Ovary (tissue), 10 donors: ENCODE measurements at places on chromosomes 6 and 20. TPM values are rescaled to one million over a fixed set of nuclear protein-coding genes. Genes with fewer than 3 reads are reported as not detected.

- no peak for DNase-seq
- H3K27me3 ChIP-seq: no peaks in the 10 kb centered on the region
- no peaks in the 10 kb centered on the region for H3K36me3 ChIP-seq
Observed at GRCh38 chr20:2164966-2165365, 63.3 kb downstream of the STK35 start.

DNA sequence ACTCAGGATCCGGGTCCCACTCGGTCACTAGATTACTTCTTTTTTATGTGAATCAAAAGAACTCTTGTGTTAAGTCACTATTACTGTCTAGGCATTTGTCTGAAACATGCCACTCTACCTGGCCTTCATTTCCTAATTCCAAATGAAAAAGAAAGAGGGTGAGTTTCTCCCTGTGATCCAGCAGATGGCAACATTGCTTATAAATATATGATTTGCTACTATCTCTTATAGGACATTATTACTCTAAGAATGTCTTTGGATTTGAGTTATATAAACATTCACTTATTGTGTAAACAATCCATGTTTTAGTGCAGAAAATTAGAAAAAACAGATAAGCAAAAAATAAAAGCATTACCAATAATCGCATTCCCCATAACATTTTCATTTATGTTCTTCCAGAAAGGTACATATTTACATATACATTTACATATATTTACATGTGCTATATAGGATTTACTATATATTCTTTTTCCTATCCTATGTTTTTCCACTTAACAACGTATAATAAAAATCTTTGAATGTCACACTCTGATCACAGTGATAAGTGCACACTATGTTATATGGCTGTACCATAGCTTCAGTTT, 66.9 kb downstream of the FAXC start:
- H3K27ac ChIP-seq: no peak overlapping the region
- H3K4me3 ChIP-seq: no peak overlapping the region
- no peaks in the 10 kb centered on the region for H3K36me3 ChIP-seq
- H3K4me1 ChIP-seq: no peaks in the 10 kb centered on the region
- DNase-seq: no peak

DNA sequence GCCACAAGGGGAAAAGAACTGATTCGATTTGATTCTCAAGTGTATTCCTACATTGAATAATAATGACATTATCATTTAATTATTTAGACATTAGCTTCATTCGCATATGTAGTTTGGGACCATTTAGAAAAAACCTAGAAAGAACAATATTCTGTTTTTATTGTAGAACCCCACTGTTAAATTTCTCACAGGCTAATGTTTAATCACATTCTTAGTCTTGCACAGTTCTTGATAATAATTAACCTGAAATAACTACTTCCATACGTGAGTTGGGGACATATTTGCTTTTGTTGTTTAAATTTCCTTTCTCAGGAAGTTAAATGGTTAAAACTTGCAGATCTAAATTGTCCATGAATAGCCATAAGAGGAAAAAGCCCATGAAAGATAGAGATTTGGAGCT, 275.2 kb downstream of the TFAP2B start:
- no peak overlapping the region for H3K27ac ChIP-seq
- no peaks in the 10 kb centered on the region for H3K27me3 ChIP-seq
- no peaks in the 10 kb centered on the region for H3K36me3 ChIP-seq
- H3K4me3 ChIP-seq: no peak overlapping the region

DNA sequence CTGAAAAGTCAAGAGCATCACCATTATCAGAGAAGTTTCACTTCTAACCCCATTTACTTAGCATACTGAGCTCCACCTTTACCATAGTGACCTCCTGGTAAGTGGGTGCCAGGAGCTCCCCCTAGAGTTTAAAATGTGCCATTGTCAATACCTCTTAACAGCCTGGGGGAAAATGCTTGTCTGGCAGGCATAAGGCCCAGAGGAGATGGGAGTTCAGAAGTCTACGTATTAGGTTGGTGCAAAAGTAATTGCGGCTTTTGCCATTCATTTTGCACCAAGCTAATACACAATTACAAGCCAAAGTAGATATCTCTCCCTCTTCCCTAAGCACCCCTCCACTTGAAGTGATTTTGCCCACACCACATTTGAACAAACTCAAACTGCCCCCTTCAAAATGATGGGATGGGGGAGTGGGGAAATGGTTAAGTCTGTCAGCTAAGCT, 919.0 kb downstream of the KIF16B start:
- no peak overlapping the region for H3K27ac ChIP-seq
- H3K27me3 ChIP-seq: no peaks in the 10 kb centered on the region
- no peaks in the 10 kb centered on the region for H3K4me1 ChIP-seq
- no peaks in the 10 kb centered on the region for H3K36me3 ChIP-seq
- no peak overlapping the region for H3K4me3 ChIP-seq
- DNase-seq: no peak

GRCh38 chr20:20409331-20409730, 41.4 kb downstream of the INSM1 start:
- H3K27ac ChIP-seq: no peak overlapping the region
- H3K27me3 ChIP-seq: no peaks in the 10 kb centered on the region

C6orf163 gene
- total RNA-seq: 2.8 TPM

SIRPG gene
- total RNA-seq: not detected
